Spleen (tissue), 13 donors: ENCODE measurements at places on chromosomes 7 and 10.

- H3K36me3 ChIP-seq: no peaks in the 10 kb centered on the region
- peaks cover 5% of the 10 kb centered on the region for H3K27me3 ChIP-seq
- peak; percentile 83 for DNase-seq
These were observed 35.3 kb upstream of the HIBADH start for GRCh38 chr7:27697861-27698430.

DNA sequence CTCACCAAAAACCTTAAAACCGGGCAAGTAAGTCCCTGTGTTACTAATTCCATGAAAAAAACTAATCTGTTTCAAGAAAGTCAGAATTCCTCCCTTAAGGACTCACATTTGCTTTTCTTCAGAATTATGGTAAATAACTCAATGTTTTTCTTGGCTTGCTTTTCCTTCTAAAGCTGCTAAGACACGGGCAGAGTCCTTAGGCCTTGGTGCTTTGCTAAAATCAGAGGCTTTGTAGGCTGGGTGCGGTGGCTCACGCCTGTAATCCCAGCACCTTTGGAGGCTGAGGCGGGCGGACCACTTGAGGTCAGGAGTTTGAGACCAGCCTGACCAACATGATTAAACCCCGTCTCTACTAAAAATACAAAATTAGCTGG, 32.0 kb downstream of the GNA12 start:
- H3K27ac ChIP-seq: peak overlapping the region; percentile 65
- peaks cover 76% of the 10 kb centered on the region for H3K4me1 ChIP-seq
- DNase-seq: no peak
- no peak overlapping the region for H3K4me3 ChIP-seq
- H3K36me3 ChIP-seq: peaks cover 9% of the 10 kb centered on the region

DNA sequence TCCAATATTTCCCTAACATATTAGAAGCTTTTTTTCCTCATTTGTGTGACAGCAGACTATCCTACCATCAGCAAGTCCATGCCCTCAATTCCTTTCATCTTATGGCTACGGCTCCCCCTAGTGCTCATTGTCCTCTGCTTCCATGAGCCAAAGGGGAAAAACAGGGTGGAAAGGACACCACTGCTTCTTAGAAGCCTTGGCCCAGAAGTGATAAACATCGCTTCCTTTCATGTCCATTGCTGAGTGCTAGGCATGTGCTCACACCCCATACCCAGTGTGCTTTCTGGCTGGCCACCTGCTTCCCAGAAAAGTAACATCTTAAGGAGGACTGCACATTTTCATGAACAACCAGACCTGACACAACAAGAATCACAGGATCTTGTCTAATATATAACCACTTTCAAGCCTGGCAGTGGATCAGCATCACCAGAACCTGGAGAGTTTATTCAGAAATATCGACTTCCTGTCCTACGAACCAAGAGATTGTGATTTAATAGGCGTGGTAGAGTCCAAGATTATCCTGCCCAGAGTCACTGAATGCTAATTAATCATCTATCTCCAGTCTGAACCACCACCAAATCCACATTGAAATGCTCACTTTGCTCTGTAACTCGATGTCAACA, 650.5 kb upstream of the SORCS1 start:
- H3K27ac ChIP-seq: no peak overlapping the region
- H3K36me3 ChIP-seq: no peaks in the 10 kb centered on the region
- H3K27me3 ChIP-seq: no peaks in the 10 kb centered on the region

- H3K4me3 ChIP-seq: no peak overlapping the region
- H3K27ac ChIP-seq: no peak overlapping the region
- no peaks in the 10 kb centered on the region for H3K4me1 ChIP-seq
- peaks cover 26% of the 10 kb centered on the region for H3K27me3 ChIP-seq
These were observed 56.0 kb downstream of the COL26A1 start for GRCh38 chr7:101418694-101419093.
